Lower leg skin (tissue), 4 donors: ENCODE measurements at places on chromosomes 12 and 14.

- DNase-seq: no peak
Observed at GRCh38 chr12:132429946-132430643, 59.9 kb upstream of the FBRSL1 start.

- DNase-seq: no peak
Observed at GRCh38 chr12:64797156-64797555, 27.3 kb upstream of the TBC1D30 start.

GRCh38 chr12:38905480-38906351, at the start of gene CPNE8:
Gene CPNE8, minus strand, starts transcription at chr12:38905591. Its CDS starts 57 bp downstream, at chr12:38905534.
- peak; percentile 81 for DNase-seq

DNA sequence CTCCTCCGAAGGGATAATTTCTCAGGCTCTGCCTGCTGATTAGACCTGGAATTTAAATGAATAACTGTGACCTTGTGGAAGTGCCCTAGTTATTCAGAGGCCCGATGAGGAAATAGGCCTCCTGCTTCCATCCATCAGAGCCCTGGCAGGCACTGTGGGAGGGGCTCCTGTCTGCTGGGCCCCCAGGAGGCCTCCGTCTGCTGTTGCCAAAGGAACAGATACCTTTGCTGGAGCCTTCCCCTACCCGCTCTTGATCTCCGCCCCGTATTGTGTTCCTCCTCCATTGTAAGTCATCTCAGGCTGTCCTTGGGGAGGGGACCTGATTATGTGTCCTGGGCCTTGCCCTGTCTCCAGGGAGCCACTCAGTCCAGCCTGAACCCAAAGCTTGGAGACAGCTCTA, 112.3 kb downstream of the NRXN3 start:
- no peak for DNase-seq

- no peak for DNase-seq
Observed at GRCh38 chr14:89504602-89505313, 87.7 kb upstream of the FOXN3 start.

- DNase-seq: no peak
Observed at GRCh38 chr14:65637780-65638179, 225.2 kb downstream of the FUT8 start.

DNA sequence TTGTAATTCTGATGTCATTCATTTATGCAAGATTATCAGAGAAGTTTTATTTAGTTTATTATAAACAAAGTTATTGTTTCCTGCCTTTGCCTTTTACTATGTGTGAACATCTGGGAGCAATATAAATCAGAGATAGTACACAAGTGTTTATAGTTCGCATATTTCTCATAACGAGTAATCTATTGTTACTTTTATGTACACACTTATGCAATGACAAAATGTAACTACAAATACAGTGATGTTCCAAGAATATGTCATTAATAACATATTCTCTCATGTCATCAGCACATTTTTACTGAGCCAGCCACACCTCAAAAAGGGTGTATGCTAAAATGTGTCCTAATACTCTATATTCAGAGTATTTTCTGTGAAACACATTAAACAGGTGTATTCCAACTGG, 243.2 kb downstream of the ALX1 start:
- no peak for DNase-seq

DNA sequence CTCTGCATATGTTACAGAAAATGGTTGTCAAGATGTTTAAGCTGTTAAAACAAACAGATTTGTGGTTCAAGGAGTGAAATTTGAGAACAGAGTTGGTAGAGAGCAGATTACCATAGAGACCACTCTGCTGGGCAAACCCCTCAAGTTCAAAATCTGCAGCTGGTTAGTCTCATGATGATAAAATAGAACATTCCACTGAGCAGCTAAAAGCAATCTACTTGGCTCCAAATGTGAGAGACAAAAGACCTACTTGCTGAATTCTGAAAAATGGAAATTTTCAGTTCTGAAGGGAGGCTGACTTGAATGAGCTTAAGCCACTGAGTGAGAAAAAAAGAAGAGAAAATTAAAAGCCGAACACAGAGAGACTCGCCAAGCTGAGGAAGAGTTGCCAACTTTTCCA, 519.3 kb downstream of the NOVA1 start:
- DNase-seq: no peak

GRCh38 chr12:104734541-104735095, 223.5 kb downstream of the SLC41A2 start:
- DNase-seq: no peak

GRCh38 chr14:93099196-93099595, 16.5 kb downstream of the ITPK1 start:
- no peak for DNase-seq

- no peak for DNase-seq
Observed at GRCh38 chr12:84305144-84305543, 607.5 kb downstream of the SLC6A15 start.

DNA sequence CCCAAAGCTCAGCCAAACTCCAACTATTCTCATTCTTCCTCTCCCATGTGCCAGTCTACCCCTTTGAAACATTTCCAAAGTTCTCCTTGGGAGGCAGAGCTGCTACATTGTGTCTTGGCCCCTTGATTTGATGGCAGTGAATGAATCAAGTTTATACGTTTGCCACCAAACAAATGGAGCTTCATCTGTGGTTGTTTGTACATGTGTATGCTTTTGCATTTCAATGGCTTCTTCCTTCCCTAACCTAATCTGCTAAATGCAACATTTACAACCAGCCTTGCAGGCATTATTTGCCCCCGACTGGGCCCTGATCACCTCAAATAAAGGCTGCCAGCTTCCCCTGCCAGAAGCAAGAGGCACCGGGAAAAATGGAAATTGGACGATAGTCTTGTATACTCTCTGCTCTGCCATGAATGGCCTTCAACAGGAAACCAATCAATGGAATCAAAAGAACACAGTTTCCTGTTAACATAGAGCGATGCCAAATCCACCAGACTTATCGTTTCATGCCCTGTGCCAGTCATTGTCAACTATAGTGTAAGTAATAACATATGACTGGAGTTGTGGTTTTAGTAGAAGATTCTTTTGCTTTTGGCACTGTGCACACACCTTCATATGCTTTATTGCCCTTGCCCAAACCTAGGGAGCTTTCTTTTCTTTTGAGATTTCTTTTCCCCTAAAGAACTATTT, 97.8 kb downstream of the TMEM30B start:
- DNase-seq: no peak

GRCh38 chr12:123094349-123095077, 56.4 kb downstream of the PITPNM2 start:
- DNase-seq: peak; percentile 43

- no peak for DNase-seq
Observed at GRCh38 chr14:35279369-35279768, 12.8 kb upstream of the PSMA6 start.

DNA sequence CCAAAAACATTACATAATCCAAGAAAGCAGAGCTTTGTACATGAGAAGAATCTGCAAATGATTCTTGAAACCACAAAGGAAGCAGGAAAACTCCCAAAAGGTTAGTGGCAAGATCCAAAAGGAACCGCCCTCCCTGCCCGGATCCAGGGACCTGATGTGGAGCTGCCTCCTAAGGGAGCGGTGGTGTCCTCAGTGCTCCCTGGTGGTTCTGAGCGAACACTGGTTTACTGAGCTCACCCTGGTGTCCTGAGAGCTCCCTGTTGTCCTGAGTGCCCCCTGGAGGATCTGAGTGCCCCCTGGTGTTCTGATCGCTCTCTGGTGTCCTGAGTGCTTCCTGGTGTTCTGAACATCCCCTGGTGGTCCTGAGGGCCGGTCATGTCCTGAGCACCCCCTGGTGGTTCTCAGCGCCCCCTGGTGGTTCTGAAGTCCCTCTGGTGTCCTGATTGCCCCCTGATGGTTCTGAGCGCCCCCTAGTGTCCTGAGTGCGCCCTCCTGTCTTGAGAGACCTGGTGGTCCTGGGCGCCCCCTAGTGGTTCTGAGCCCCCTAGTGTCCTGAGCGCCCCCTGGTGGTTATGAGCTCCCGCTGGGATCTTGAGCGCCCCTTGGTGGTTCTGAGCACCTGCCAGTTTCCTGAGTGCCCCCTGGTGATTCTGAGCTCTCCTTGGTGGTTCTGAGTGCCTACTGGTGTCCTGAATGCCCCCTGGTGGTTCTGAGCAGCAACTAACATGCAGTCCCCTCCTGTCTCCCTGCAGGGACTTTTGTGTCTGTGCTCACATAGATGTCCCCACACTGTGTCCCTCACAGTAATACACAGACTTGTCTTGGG, 891.1 kb downstream of the TMEM121 start:
- DNase-seq: no peak

- no peak for DNase-seq
Observed at GRCh38 chr14:53547593-53547992, 394.5 kb upstream of the DDHD1 start.

DNA sequence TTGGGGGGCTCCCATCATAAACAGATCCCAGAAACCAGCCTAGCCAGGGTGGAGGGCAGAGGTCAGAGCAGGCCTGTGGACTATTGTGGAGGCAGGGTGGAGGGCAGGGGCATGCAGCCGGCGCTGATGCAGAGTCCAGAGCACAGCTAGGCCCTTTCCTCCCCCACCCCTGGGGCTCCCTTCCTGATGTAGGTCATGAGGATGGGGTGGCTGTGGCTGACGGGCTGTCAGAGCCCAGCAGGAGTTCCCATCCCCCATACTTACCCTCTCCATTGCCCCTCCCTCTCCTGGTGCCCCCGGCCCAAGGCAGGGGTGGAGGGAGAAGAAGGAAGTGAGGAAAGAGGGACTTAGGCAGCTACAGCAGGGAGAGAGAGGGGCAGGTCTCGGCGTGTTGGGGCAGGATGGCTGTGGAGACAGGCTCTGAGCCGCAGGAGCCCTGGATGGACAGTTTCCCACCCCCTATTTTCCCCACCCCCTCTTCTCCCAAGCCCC, 5.7 kb upstream of the ZNF385A start:
- no peak for DNase-seq

DNA sequence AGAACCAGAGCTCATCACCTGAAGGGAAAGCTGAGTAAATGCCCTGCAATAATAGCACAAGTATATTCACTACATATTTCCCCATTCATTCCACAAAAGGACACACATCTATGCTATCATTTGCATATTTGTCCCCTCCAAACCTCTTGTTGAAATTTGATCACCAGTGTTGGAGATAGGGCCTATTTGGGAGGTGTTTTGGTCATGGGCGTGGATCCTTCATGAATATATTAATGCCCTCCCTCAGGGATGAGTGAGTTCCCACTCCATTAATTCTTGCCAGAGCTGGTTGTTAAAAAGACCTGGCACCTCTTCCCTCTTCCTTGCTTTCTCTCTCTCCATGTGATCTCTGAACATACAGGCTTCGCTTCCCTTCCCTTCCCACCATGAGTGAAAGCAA, 18.6 kb upstream of the ZDHHC17 start:
- no peak for DNase-seq

GRCh38 chr12:19158923-19159322, 29.4 kb downstream of the PLEKHA5 start:
- DNase-seq: no peak

DNA sequence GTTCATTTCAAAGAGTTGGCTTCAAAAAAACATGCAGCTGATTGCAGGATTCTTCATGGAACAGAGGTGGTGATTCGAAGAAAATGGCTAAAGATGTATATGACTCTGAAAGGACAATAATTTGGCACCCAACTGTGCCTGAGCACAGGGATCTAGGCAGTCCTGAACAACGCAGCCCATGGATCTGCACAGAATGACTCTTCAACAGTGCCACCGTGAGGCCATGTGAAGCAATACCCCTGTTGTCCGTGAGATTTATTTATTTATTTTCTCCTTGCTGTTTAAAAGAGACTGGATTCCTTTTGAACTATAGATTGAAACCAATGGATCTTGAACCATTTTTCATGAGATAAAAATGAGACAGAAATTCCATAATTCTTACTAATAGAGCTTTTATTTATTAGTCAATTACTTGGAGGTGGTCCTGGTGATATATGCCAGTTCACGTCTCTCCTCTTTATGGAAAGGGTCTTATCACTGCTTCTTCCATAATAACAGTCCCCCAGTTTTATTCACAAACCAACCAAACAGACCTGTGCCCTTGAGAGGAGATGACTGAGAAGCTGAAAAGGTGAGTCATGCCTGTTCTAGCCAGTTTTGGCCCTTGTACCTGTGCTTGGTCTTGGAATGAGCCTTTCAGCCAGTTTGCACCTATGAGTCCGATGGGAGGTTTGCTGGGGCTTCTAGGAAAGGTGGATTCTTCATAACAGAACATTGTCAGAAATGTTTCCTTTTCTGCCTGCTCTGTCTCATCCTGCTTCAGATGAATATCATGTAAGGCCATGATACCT, 1598.3 kb downstream of the AACS start:
- DNase-seq: no peak

DNA sequence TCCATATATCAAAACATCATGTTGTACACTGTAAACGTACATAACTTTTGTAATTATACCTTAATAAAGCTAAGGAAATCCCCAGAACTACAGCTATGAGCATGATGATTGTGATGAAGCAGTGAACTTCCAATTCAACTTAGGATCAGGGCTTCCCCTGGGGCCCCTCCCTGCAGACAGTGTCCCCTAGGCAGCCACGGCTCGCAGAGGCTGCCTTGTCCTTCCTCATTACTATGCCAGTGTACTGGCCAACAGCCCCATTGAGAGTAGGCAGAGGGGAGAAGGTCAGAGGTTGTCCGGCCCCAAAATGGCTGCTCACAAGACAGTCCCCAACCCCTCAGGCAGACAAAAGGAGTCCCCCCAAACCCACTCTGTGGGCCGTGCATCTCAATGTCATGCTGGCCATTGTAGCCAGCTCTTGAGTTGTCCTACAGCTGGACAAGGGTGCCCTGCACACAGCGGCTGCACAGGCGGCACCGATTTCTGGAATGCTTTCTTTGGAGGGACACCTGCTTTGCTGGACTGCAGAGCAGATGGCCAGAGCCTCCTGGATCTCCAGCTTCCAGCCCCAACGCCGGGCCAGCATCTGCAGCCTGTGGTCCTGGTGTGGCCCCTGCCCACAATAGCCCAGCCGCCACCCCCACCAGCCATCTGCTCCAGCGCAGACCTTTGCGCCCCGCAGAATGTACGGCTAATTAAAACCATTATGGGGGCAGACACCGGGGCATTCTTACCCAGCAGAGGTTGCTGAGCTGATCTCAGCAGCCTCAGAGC, 46.1 kb downstream of the NIN start:
- no peak for DNase-seq

DNA sequence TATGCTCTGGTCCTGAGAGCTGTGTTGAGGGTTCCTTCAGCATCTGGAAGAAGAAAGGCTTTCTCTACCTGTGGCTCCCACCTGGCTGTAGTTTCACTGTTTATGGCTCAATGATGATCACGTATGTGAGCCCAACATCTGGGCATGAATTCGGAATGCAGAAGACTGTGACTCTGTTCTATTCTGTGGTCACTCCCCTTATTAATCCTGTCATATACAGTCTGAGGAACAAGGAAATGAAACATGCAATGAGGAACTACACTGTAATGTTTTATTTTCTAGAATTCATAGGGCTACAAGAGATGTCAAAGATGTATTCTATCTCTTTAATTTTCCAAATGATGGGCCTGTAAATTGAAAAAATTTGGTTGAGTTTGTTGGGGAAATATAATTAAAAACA, 10.8 kb upstream of the OR11G2 start:
- no peak for DNase-seq
